DMS79 (cell line): ENCODE measurements at places on chromosomes 16 and 17.

- DNase-seq, result no peak
These were observed 36.0 kb downstream of the CHD9 start for GRCh38 chr16:53090591-53091411.

GRCh38 chr16:81523387-81524115 lies 78.9 kb downstream of the CMIP start:
- no peak for DNase-seq

DNA sequence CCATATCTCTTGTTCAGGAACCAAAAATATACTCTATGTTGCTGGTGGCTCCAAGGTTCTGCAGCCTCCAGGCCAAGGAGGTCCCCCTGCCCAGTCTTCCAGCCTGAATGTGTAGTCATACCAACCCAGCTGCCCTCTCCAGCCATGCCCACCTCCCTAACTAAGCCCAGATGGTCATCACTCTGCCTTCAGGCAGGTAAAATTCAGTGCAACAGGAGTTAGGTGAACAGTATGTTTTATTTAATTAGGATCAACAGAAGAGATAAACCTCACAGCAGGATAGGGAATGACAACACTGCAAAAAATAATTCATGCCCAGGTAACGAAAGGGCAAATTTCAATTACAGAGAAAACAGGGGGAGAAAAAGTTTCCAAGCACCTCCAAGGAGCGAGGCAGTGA lies 9.1 kb downstream of the ZNF423 start:
- DNase-seq, result no peak

GRCh38 chr17:29294580-29294900 lies 592 bp upstream of the NUFIP2 start:
- no peak for DNase-seq

GRCh38 chr17:71964559-71964958 lies 156.3 kb upstream of the SOX9 start:
- no peak for DNase-seq

GRCh38 chr17:27282054-27282551 lies 11.8 kb upstream of the WSB1 start:
- DNase-seq, result no peak

GRCh38 chr16:9847146-9847545 lies 335.1 kb downstream of the GRIN2A start:
- DNase-seq, result peak; percentile 9

GRCh38 chr17:17104494-17104893 lies 62.2 kb downstream of the MPRIP start:
- DNase-seq, result no peak

GRCh38 chr17:66524877-66525276 lies 222.5 kb downstream of the PRKCA start:
- DNase-seq, result no peak

DNA sequence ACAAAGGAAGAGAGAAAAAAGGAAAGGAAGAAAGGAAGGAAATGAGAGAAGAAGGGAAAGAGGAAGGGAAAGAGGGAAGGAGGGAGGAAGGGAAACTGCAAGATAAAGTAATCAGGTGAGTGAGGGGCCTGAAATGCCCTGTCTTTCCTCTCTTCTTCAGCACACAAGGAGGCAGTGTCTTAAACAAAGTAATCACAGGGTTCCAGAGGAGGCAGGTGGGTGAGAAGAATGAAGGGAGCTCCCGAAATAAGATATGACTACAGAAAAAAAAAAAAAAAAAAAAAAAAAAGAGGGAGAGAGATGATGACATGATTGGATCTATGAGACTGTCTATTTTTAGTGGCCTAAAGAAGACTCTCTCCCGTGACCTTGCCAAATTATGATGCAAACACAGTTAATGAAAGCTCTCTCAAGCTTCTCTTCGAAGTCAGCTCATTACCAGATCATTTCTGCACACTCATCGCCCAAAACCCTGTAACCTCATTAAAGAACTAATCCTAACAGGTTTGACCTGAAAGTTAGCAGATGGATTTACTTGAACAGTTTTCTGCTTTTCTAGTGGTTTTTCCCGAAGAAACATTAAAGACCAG lies 53.6 kb downstream of the CDH11 start:
- DNase-seq, result no peak

- no peak for DNase-seq
These were observed 6.3 kb downstream of the SULT1A1 start for GRCh38 chr16:28603381-28604185.

GRCh38 chr16:5326395-5326794 lies 228.8 kb upstream of the EEF2KMT start:
- no peak for DNase-seq

- no peak for DNase-seq
These were observed 9.6 kb downstream of the CRISPLD2 start for GRCh38 chr16:84829168-84829965.

DNA sequence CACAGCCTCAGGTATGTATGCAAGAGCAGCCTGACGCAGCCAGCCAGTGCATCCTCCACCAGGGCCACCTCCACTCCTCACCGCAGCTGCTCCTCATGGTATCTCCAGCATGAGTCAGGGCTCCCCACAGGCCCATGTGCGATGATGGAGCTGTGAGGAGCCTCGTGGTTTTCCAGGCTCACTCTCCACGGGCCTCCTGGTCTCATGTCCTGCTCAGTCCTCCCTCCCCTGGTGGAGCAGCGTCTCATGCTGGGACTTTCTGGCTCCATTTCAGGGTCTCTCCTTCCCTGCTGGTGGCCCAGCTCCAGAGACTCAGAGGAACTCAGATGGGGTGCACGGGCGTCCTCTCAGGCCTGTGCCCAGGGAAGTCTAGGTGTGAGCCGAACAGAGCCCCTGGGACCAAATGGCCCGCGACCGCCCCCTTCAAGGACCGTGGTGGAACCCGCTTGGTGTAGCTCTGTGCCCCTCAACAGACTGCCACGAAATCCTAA lies 70.4 kb downstream of the METRNL start:
- DNase-seq, result no peak

GRCh38 chr16:67429799-67430503 lies 970 bp upstream of the HSD11B2 start:
- DNase-seq, result no peak

GRCh38 chr17:76723812-76724211 lies 2.6 kb downstream of the JMJD6 start:
- no peak for DNase-seq

DNA sequence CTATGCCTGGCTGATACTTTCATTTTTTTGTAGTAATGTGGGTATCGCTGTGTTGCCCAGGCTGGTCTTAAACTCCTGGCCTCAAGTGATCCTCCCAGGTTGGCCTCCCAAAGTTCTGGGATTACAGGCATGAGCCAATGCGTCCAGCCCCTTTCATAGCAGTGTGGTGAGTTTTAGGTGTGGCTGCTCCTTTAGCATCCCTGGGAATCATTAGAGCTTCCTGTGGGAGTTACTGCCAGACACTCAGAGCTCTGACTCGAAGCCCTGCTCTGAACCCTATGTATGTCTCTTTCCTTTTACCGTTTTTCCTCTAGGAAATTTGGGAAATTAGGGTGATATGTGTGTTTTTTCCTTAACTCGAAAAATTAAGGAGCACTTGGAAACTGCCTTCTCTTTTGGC lies 44.5 kb downstream of the NDE1 start:
- DNase-seq, result no peak

DNA sequence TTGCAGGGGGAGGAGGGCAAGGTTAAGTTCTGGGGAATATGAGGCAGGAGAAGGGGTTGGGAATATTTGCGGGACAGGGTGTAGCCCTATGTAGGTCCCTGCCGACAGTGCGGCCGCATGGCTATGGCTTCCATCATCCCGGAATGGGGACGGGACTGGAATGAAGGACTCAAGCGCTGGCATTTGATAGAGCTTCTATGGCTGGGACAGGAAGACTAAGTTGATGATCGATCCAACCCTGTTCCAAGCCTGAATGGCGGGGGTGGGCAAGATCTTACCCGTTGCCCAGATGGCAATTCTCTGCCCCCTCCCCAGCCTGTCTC lies 47.1 kb downstream of the SRCIN1 start:
- DNase-seq, result no peak

DNA sequence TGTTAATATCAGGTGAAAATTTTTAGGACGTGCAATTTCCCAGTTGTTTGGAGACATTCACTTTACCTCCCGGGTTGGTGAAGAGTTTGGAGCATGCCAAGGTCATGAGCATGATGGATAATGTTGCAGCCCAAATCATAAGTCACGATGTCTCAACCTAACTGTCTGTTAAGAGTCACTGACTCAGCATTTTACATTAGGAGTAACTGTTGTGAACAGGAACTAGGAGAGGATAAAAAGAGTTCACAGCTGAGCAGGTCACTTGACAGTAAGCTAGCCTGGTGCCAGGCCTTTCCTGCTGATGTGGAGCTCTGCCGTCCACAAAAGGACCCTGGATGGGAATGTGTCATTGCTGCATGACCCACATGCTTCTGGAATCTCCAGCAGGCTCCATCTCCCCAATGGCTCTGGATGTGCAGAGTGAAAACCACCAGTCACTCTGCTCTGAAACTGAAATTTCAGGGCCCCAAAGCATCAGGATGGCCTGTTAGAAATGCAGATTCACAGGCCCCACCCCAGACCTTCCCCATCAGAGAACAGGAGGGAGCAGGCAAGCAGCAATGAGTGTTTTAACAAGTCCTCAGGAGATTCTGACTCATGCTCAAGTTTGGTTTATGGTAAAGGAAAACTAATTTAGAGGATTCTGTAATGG lies 371.6 kb upstream of the MAF start:
- DNase-seq, result no peak

GRCh38 chr17:43613917-43614316 lies 47.8 kb downstream of the MEOX1 start:
- DNase-seq, result peak; percentile 20

GRCh38 chr17:63997341-63998048 lies 656 bp upstream of the PRR29 start:
- no peak for DNase-seq

GRCh38 chr17:70128727-70129238 lies 40.5 kb upstream of the KCNJ2 start:
- DNase-seq, result no peak

- DNase-seq, result no peak
These were observed 25.0 kb downstream of the XPO6 start for GRCh38 chr16:28186752-28187151.

DNA sequence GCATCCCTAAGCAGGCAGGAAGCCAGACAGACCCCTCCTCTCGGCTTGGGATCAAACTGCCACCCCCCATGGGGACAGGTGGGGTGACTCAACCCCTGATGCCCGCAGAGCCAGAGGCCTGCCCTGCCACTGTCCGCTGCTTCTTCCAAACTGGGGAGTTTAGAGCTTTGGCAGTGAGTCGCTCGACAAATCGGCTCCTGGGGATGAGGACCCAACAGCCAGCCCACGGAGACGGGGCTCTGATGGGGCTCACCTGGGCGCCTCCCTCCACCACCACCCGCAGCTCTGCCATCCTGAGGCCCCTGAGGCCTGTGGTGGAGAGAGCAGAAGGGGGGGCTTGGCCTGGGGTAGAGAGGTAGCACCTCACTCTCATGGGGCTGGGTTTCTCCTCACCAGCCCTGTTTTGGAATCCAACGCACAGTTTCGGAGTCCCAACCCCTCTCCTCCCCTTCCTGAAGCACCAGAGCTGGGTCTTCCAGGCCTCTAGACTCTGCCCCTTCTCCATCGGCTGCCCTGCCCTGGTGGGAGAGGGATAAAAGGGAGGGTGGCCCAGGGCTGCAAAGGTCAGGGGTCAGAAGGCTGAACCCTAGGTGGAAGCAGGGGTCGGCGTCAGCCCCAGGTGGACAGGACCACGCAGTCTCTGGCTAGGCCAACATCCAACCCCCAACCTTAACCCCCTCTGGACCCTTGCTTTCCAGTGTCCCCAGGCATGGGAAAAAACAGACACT lies 5.8 kb downstream of the PRSS22 start:
- no peak for DNase-seq

DNA sequence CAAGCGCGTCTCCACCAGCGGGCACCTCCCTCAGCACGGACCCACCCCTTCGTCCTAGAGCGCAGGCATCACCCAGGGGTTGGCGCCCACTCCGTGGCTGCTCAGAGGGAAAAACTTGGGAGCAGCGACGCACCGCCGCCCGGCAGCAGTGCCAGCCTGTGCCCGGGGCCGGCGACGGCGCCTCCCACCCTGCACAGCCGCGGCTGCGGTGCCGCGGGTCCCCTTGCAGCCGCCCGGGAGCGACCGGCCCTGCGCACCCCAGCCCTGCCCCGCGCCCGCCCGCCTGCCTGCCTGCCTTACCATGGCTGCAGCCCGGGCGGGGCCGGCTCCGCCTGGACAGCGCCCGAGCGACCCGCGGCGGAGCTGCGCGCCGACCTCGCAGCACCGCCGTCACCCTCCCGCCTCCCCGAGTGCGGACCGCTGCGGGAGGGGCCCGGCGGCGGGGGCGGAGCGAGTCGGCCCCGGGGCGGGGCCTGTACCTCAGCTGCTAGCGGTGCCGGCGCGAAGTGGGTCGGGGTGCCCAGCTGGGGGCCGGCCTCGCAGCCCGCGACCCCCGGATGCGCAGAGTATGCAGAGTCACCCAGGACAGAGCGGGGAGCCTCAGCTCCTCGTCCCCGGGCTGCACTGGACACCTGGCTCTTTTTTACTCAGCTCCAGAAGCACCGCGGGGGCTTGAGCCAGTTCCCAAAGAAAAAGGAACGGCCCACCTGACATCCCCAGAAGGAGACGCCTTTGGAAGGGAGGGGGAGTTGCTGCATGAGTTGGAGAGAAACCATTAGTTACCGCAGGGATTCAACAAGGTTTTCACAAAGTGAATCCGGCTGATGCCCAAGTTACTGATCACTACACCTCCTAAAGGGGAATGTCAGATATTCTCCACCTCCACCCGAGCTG lies 17.5 kb upstream of the MTMR4 start:
- DNase-seq, result peak; percentile 2

DNA sequence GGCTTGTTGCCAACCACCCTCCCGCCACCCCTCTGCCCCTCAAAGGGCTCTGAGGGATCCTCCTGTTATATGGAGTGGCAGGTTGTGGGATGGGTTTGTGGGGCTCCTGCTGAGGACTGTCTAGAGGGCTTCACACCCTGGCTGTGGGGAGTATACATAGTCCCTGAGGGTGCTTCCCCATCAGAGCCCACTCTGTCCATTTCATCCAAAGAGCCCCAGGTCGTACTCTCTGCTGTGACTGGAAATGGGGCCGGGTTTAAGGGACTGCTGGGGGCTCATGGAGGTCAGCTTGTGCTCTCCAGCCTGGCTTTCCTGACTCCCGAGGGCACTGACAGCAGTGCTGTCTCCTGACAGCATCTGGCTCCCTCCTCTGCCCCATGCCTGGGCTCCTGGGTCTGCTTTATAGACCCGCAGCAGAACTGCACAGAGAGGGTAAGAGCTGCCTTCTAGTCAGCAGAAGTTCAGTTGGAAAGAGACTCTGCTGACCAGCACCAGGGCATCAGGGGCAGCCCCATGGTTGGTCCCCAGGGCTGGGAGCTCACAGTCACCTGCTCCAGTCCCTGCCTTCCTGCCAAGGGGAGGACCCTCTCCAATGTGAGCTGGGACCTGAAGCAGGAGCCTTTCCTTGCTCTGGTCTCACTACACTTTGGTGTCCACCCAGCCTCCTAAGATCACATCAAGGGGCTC lies 17.8 kb upstream of the TNS4 start:
- no peak for DNase-seq
